ENCODE measurements at places on chromosomes 4 and X.
A peak's percentile ranks its signal among the peaks of the same experiment; 100 is the strongest.

- peak overlapping the region; percentile 62 for H3K4me3 ChIP-seq
- peak; percentile 53 for DNase-seq
- H3K27ac ChIP-seq: peak overlapping the region; percentile 70
- no peaks in the 10 kb centered on the region for H3K27me3 ChIP-seq
- H3K36me3 ChIP-seq: no peaks in the 10 kb centered on the region
These were observed 708 bp downstream of the BCLAF3 start for GRCh38 chrX:19990151-19990555.

DNA sequence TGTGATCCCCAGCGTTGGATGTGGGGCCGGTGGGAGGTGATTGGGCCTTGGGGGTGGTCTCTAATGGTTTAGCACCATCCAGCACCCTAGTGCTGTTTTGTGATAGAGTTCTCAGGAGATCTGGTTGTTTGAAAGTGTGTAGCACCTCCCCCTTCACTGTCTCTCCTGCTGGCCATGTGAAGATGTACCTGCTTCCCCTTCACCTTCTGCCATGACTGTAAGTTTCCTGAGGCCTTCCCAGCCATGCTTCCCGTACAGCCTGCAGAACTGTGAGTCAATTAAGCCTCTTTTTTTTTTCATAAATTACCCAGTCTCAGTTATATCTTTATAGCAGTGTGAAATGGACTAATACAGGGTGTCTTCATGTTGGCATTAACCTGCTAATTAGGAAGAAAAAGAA, 19.3 kb upstream of the TBC1D14 start:
- H3K27me3 ChIP-seq: no peaks in the 10 kb centered on the region
- H3K36me3 ChIP-seq: no peaks in the 10 kb centered on the region
- no peak for DNase-seq
- no peak overlapping the region for H3K27ac ChIP-seq
- H3K4me3 ChIP-seq: no peak overlapping the region

- DNase-seq: no peak
- H3K4me1 ChIP-seq: peaks cover 23% of the 10 kb centered on the region
- H3K27me3 ChIP-seq: peaks cover 23% of the 10 kb centered on the region
- H3K4me3 ChIP-seq: no peak within 1 kb of the TSS
These were observed at the start of gene SHISA3 for GRCh38 chr4:42396752-42397634. Gene SHISA3, plus strand, starts transcription at chr4:42397488. Its CDS starts 569 bp downstream, at chr4:42398057.

- DNase-seq: no peak
- H3K36me3 ChIP-seq: no peaks in the 10 kb centered on the region
- no peaks in the 10 kb centered on the region for H3K4me1 ChIP-seq
- H3K4me3 ChIP-seq: no peak overlapping the region
- H3K27ac ChIP-seq: no peak overlapping the region
- no peaks in the 10 kb centered on the region for H3K27me3 ChIP-seq
These were observed 32.8 kb upstream of the JAKMIP1 start for GRCh38 chr4:6232836-6233785.

- no peak overlapping the region for H3K27ac ChIP-seq
- no peak overlapping the region for H3K4me3 ChIP-seq
- no peaks in the 10 kb centered on the region for H3K27me3 ChIP-seq
- H3K36me3 ChIP-seq: no peaks in the 10 kb centered on the region
- no peaks in the 10 kb centered on the region for H3K4me1 ChIP-seq
These were observed 167.3 kb downstream of the MID1IP1 start for GRCh38 chrX:38968344-38969216.

DNA sequence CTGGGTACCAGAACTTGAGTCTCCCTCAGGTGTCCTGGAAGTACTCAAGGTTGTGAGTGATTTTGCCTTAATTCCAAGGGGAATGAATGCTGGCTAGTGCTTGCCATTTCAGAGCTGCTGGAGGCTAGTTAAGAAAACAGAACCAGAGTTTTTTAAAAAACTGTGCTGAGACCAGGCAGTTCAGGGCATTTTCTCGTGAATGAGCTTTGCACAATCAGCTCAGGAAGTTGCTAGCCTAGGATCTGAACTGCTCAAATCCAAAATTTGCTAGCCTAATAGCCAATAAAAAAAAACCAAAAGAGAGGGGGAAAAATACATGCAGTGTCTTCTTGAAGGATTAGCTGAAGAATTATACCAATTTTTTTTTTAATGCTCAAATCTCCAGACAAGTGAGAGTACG, 292.7 kb downstream of the FBXW7 start:
- H3K36me3 ChIP-seq: no peaks in the 10 kb centered on the region
- no peak overlapping the region for H3K27ac ChIP-seq
- H3K4me3 ChIP-seq: no peak overlapping the region
- no peak for DNase-seq

DNA sequence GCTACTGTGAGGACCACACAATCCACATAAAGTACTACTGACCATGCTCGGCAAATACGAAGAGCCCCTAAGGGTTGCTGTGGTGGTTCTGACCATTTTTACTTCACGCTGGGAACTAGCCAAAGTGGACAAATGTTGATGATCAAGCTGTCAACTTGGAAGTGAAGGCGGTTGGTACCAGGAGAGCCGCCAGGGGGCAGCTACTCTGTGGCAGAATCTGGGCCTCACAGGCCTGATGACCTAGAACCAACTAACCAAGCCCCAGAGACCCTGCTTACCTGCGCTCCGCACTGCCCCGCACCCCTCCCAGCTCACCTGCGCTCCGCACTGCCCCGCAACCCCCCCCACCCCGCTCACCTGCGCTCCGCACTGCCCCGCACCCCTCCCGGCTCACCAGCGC, 5.6 kb downstream of the GAK start:
- no peak overlapping the region for H3K4me3 ChIP-seq
- no peaks in the 10 kb centered on the region for H3K27me3 ChIP-seq
- peaks cover 83% of the 10 kb centered on the region for H3K4me1 ChIP-seq
- no peak for DNase-seq
- no peaks in the 10 kb centered on the region for H3K36me3 ChIP-seq

GRCh38 chrX:124338733-124339514, 6.5 kb downstream of the TEX13D start:
- H3K27ac ChIP-seq: no peak overlapping the region
- no peak overlapping the region for H3K4me3 ChIP-seq
- DNase-seq: peak; percentile 43
- no peaks in the 10 kb centered on the region for H3K36me3 ChIP-seq
- peaks cover 40% of the 10 kb centered on the region for H3K4me1 ChIP-seq

DNA sequence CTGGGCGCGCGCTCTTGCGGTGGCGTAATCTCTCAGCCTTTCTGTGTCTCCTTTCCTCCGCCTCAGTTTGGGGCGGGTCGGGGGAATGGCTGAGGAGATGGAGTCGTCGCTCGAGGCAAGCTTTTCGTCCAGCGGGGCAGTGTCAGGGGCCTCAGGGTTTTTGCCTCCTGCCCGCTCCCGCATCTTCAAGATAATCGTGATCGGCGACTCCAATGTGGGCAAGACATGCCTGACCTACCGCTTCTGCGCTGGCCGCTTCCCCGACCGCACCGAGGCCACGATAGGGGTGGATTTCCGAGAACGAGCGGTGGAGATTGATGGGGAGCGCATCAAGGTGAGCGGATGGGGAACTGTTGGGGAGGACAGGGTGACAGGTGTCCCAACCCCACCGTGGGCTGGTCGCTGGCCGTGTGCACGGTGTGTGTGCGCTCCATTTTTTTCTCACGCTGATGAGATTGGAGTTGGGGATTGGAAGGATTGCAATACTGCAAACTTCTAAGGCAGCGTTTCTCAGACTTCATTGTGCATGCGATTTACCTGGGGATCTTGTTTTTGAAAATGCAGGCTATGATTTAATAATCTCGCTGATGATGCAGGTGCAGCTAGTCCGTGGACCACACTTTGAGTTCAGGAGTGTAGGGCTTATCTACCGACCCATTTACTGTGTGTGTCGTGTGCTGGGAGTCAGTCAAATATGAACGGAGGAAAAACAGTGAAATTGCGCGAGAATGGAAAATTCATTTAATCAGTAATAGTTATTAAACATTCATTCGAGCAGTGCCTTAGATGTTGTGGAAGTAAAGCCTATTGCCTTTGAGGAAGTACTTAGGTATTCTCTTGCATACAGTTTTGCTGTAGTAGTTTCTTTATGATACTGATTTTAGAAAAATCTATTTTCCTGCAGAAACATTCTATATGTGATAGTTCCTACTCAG, at the start of gene RAB33B:
Gene RAB33B (plus strand): TSS at position 11 of the 935 bp plus-strand sequence. CDS start 75 bp downstream, at position 86.
- no peaks in the 10 kb centered on the region for H3K27me3 ChIP-seq
- H3K4me1 ChIP-seq: peaks cover 66% of the 10 kb centered on the region
- DNase-seq: no peak
- no peaks in the 10 kb centered on the region for H3K36me3 ChIP-seq
- H3K4me3 ChIP-seq: peak within 1 kb of the TSS; percentile 93

GRCh38 chrX:15143050-15143824, 126.6 kb downstream of the ASB9 start:
- DNase-seq: peak; percentile 50
- H3K27me3 ChIP-seq: no peaks in the 10 kb centered on the region
- H3K4me3 ChIP-seq: no peak overlapping the region
- H3K27ac ChIP-seq: no peak overlapping the region
- no peaks in the 10 kb centered on the region for H3K36me3 ChIP-seq
